Neuronal stem cell (in vitro differentiated cells): ENCODE measurements at places on chromosomes 13 and 19.
A peak's percentile ranks its signal among the peaks of the same experiment; 100 is the strongest.

- no peak for DNase-seq
Observed at GRCh38 chr19:30160426-30160825, 211.8 kb upstream of the ZNF536 start.

DNA sequence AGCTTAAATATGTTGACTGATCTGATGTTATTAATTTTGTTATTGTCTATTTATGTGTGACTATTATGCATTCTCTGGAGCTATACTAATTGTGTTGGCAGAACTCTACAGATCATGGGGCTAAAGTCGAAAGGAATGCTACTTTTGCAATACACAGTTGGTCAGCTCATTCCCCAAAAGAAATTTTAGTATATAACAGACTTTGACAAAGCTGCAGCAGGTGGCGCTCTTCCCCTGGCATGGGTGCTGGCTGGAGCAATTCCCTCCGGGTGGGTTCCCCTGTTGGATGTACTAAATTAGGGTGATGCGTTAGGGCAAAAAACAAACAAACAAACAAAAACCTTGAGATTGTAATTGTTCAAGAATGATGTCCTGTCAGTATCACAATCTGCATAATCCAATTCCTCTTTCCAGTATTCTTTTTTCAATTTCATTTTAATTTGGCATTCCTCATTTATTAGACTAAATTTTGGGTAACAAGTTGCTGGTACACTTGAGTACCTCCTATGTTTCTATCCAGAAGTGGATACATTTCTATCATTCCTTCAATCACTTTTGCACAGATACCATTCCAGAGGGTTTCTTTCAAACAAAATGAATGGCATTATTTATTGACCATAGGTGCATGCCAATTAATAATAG lies 322.8 kb upstream of the EDNRB start:
- DNase-seq = peak; percentile 44

- no peak for DNase-seq
Observed at GRCh38 chr19:42122691-42123607, 9.3 kb downstream of the POU2F2 start.

DNA sequence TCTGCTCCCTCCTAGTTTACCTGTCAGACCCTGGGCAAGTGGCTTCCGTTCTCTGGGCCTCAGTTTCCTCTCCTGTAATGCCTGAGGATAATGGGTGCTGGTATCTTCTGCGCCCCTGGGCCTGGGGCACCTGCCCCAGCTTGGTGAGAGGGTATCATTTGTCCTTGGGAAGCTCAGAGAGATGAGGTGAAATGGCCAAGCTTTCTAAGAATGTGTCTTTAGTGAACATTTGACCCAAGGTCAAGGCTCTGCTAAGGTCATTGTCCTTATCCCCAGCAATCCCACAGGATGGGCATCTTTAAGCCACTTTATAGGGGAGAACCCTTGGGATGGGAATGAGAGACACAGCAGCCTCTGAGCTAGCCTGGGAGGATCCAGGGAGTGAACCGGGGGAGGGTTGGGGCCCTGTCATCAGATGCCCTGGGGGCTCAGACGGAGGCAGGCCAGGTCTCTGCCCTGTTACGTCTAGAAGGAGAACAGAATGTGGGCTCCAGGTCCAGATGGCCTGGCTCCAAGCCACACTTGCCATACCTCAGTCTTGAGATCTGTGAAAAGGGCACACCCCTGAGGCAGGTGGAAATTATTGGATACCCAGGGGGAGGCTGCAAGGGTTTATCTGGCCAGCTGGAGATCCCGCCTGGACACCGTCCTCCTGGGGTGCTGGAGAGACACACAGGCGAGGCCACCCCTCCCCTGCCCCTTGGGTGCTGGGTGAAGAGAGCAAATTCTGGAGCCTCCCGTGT lies 1.1 kb upstream of the NFIC start:
- no peak for DNase-seq

DNA sequence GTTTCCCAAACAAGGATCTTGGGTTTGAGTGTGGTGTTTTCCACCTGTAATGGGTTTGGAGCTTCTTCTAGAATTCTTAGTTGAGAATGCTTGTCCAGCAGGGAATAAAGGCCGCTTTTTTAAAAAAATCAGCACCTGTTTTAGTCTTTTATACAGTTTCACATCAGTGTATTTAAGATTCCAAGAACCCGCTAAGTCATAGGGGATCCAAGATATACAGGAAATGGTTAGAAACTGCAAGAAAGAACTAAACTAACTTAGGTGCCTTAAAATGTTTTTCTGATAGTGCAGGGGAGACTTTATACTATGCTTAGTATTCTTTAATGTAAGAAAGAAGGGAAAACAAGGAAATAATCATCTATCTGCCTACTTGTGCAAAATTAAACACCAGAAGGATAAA lies 74.7 kb downstream of the C13orf42 start:
- DNase-seq = no peak

- DNase-seq = no peak
Observed at GRCh38 chr13:30895773-30896172, 10.3 kb upstream of the MEDAG start.

GRCh38 chr13:34942732-34943435 lies 814 bp downstream of the NBEA start:
- peak; percentile 52 for DNase-seq

- no peak for DNase-seq
Observed at GRCh38 chr19:16051254-16052025, 24.9 kb upstream of the TPM4 start.

- DNase-seq = no peak
Observed at GRCh38 chr19:46124638-46125115, at the start of gene IGFL3. Gene IGFL3 (minus strand): TSS chr19:46124688. CDS start chr19:46124649, 39 bp downstream.

- DNase-seq = no peak
Observed at GRCh38 chr19:18399008-18399407, 1.6 kb upstream of the LRRC25 start.

DNA sequence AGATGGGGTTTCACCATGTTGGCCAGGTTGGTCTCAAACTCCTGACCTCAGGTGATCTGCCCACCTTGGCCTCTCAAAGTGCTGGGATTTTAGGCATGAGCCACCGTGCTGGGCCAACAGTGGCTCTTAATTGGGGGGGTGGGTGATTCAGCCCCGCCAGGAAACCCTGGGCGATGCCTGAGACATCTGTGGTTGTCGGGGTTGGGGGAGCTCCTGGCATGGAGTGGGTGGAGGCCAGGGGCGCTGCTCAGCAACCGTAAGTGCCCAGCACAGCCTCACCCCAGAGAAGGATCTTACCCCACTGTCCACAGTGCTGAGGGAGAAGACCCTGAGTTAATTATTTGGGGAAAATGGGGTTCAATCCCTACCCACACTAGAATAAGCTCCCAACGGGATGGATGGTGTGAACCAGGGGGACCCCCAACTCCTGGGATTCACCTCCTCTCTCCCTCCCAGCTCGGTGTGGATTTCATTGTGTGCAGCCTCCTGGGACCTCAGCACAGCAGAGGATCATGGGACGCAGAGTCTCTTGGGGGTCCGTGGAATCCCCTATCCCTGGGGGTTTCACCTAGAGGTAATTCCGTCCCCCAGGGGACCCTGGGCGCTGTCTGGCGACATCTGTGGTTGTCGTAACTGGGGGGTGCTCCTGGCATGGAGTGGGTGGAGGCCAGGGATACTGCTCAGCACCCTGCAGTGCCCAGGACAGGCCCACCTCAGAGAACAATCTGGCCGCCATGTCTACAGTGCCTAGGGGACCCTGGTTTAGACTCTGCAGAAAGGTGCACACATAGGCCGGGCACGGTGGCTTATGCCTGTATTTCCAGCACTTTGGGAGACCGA lies 68.9 kb downstream of the GADD45B start:
- DNase-seq = no peak

DNA sequence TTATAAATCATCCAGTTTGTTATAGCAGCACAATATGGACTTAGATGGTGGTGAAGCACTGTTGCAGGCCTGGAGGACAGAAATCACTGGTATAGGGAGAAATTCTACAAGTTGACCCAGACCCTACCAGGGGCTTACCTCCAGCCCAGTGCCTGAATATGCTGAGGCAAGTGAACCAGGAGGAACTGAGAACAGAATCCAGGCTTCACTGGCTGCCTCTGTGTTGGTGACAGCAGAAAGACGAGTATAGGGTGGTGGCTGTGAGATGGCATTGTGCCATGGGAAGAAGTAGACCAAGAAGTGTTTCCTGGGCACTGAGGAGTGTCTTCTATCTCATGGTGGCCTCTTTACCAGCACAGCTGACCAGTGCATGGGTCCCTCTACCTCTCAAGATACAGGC lies 15.9 kb upstream of the EID2 start:
- no peak for DNase-seq

GRCh38 chr19:38769635-38770211 lies 3.6 kb downstream of the LGALS7 start:
- no peak for DNase-seq

DNA sequence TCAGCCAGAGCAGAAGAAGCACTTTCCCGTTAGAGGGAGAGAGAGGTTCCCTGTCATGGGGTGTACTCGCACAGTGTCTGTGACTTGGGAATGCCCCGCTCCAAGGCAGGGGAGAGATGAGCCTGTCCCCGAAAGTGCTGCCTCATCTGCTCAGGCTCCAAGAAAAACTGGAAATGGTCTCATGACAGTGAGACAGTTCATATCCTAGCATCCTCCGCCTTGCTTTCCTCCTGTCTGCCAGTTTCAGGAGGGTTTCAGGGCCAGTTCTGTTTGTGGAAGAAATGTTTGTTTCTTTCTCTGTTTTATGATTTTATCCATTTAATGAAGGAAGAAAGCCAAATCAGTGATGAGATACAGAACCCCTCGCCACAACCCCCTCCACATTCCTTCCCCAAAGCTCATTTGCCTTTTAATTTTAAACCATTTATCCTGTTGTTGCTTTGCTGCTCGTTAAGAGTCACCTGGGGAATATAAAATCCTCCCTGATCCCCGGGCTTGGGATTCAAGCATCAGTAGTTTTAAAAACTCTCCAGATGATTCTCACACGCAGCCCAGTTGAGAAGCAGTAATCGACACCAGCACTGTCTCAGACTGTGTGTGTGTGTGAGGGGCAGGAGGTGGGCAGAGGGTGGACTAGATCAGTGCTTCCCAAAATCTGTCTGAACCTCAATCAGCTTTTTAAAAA lies 144.6 kb upstream of the UBL3 start:
- DNase-seq = no peak

DNA sequence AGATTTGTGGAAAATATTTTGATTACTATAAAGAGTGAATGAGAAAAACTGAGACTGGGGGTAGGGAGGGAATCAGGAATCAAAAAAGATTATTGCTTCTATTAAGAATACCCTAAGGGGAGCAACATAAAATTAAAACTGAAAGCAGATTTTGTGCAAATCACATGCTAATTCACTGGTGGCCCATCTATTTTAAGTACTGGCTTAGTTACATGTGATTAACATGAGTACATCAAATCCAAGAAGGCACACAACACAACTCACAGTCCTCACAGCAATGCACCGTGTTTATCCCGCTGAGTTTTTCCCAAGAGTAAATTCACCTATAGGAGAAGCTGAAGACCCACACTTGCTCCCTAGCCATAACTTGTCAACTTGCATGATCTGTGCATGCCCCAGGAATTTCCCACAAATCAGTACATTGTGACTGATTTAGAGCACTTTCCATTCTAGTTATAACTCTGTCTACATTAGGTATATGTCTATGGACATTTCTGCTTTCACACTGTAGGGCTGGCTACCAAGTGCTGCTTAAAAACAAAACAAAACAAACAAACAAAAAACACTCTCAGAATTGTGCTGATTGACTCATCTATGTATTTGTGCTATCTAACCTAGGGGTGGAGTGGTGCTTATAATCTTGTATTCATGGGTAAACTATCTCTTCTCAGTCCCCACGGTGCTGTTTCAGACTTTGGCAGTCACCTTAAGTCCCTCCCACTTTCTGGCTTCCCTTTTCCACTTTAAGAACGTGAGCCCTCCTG lies 24.3 kb downstream of the AMER2 start:
- DNase-seq = no peak

DNA sequence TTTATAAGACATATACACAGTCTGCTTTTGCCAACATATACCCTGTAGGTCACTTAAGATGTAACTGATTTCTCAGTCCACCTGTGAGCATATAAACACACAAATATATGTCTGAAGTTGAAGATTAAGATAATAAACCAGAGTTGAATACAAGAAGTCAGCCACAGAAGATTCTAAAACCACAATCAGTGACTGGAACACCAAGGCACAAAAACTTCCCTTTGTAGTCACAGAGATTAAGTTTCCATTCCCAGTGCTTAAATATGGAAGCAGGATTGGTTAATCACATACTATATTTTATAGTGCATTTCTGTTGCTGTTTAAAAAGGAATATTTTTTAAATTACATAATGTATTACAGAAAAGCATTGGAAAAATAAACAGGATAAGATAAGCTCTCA lies 39.9 kb downstream of the MTMR6 start:
- no peak for DNase-seq

DNA sequence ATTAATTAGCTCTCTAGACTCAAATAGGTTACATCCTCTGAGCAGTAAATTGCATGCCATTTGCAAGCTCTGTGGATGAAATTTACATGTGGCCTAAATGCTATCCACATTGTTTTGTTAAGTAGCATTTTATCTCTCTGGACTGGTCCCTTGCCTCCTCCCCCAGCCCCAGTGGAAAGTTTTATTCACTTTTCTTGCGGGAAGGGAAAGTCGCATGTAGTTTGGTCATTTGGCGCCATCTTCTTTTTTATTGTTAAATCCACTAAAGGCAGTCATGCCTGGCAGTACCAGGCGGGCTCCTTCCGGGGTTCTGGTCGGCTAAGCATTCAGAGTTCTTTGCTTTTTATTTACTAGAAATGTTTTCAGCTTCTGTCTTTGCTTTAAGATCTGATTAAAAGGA lies 188.7 kb downstream of the TM9SF2 start:
- no peak for DNase-seq

GRCh38 chr13:50326811-50327210 lies 311.6 kb downstream of the KCNRG start:
- DNase-seq = no peak

- DNase-seq = no peak
Observed at GRCh38 chr19:42081584-42082203, 5.7 kb downstream of the ZNF574 start.

DNA sequence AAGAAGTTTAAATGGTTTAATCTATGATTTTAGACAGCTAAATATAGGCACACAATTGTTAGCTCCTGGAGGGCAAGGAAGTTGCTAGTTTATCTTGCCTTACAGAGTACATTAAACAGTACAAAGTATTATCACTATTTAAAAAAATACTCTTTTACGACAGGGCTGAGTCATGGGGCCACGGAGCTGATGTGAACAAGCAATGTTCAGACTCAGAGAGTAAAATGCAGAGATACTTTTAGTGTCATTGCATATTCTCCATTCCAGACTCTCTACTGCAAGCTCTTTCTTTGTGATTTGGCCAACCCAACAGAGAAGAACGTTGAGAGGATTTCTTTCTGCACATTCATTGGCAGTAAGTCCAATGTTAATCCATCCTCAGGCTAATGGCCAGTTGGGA lies 352.4 kb downstream of the SPRY2 start:
- DNase-seq = no peak

- no peak for DNase-seq
Observed at GRCh38 chr13:76942363-76942762, 5.9 kb upstream of the ACOD1 start.

DNA sequence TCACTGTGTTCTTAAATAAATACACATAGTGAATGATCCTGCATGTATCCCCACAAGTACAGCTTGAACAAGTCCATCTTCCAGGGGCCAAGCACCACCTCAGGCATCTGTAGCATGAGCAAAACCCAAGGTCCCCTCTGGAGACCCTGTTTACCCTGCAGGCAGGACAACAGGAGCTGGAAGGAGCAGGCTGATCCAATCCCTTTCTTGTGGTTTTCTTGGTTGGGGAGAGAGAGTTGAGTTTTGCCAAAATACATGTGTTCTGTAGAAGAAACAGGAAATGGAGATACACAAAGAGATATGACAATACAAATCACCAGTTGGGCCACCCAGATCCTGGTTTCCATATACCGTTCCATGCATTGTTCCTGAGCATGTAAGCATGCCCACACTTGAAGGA lies 92.8 kb downstream of the SHISA2 start:
- no peak for DNase-seq
